ENCODE measurements at places on chromosomes 2 and 18. TPM values are rescaled to one million over a fixed set of nuclear protein-coding genes. Genes with fewer than 3 reads are reported as not detected.

GRCh38 chr2:109636317-109636716 lies 22.2 kb downstream of the SOWAHC start:
- no peak overlapping the region for H3K27ac ChIP-seq
- H3K27me3 ChIP-seq: no peaks in the 10 kb centered on the region
- DNase-seq: no peak

The CCDC102B gene
- total RNA-seq: 39.7 TPM

- no peaks in the 10 kb centered on the region for H3K36me3 ChIP-seq
- H3K27ac ChIP-seq: no peak overlapping the region
- H3K4me1 ChIP-seq: peaks cover 4% of the 10 kb centered on the region
- no peak for DNase-seq
- H3K4me3 ChIP-seq: no peak overlapping the region
Observed at GRCh38 chr18:28178720-28179119, 1.8 kb upstream of the CDH2 start.

The FAM237A gene
- total RNA-seq: not detected

The CWC22 gene
- total RNA-seq: 7.7 TPM

- no peaks in the 10 kb centered on the region for H3K27me3 ChIP-seq
- no peak overlapping the region for H3K27ac ChIP-seq
- no peaks in the 10 kb centered on the region for H3K36me3 ChIP-seq
Observed at GRCh38 chr2:30764021-30764800, 43.0 kb downstream of the CAPN13 start.

DNA sequence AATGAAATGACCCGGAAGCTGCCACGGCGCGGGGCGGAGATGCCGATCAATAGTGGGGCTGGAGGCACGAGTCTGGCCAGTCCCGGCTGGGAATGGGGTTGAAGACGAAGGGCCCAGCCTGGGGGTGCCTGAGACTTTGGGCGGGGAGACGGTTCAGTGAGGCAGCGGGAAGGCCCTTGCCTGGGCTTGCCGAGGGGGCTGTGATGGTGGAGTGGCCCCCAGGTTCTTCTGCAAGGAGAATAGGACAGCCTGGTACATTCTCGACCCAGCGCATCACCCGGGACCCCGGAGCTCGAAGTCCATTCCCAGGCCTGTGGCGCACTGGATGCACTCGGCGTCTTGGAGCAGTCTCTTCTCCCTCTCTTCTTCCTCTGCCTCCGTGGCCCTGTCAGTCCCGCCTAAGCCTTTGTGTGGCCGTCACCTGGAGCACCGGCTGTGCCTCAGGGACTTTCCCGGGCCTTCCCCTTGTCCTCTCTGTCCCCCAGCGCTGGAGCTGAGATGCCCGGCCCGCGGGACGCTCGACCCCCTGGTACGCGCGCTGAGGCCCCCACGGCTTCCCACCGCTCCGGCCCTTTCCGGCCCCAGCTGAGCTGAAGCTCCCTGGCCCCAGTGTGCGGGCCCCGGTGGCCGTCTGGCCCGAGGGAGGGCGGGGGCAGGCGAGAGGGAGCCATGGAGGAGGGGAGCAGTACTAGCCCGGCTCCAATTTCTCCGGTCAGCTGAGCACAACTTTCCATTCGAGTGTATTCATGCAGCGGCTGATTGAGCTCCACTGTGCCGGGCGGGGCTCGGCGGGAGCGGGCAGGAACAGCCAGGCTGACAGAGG lies 8.0 kb downstream of the SIX3 start:
- H3K27ac ChIP-seq: no peak overlapping the region
- H3K4me3 ChIP-seq: no peak overlapping the region
- no peak for DNase-seq
- no peaks in the 10 kb centered on the region for H3K36me3 ChIP-seq
- H3K27me3 ChIP-seq: peaks cover 34% of the 10 kb centered on the region

The RAX gene
- total RNA-seq: not detected

The RESP18 gene
- total RNA-seq: not detected

GRCh38 chr18:66826211-66826610 lies 222.3 kb upstream of the CDH19 start:
- H3K4me1 ChIP-seq: no peaks in the 10 kb centered on the region
- H3K27ac ChIP-seq: no peak overlapping the region
- no peak for DNase-seq
- no peak overlapping the region for H3K4me3 ChIP-seq

DNA sequence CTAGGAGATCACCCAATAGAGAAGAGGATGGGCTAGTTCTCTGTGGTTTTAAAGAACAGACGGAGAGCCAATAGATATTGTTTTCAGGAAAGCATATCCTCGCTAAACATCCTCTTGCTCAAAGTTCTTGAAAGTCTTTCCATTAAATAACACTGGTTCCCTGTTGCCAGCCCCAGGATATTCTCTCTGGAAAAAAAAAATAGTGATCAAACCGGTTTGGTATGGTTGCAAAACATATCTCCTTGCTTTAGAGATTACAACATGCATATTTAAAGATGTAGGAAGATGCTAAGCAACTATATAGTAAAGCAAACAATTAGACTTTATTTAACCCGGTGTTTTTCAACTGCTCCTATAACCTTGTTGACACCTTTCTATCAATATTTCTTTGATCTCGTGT lies 211.4 kb downstream of the CMPK2 start:
- H3K4me1 ChIP-seq: no peaks in the 10 kb centered on the region
- no peak for DNase-seq
- no peak overlapping the region for H3K27ac ChIP-seq
- H3K4me3 ChIP-seq: no peak overlapping the region

GRCh38 chr18:25306671-25307070 lies 45.3 kb downstream of the ZNF521 start:
- no peaks in the 10 kb centered on the region for H3K36me3 ChIP-seq
- H3K27ac ChIP-seq: no peak overlapping the region
- no peaks in the 10 kb centered on the region for H3K27me3 ChIP-seq
- H3K4me1 ChIP-seq: no peaks in the 10 kb centered on the region

DNA sequence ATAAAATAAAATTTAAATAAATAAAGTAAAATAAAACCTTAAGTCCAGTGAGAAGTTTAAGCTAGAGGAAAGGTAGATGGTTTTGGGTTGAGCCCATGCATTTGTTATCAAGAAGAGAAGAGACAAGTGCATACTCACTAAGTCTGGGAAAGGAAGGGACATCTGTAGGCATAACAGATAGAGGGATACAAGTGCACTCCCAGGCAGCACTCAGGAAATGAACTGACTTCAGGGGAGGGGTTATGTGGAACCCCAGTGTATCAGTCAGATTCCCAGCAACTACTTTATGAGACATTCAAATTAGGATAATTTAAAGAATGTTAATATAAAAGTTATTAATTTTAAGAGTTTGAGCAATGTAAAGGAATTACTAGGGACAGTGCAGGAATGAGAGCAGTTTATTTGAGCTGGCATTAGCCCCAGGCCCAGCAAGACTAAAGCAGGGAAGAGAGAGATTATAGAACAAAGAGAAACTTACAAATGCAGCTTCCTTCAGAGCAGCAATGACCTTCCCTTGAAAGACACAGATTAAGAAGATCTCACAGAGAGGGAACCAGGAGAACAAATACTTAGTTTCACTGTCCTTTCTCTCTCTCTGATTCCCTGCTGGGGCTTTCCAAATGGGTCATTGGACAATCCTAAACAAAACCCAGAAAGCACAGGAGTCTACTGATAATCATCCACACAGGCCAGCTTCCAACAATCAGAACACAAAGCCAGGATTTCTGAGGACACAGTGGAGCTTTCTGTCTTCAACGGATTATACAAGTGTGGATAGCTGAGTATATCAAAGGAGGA lies 109.7 kb downstream of the ERBB4 start:
- DNase-seq: no peak
- no peaks in the 10 kb centered on the region for H3K27me3 ChIP-seq
- no peak overlapping the region for H3K27ac ChIP-seq

DNA sequence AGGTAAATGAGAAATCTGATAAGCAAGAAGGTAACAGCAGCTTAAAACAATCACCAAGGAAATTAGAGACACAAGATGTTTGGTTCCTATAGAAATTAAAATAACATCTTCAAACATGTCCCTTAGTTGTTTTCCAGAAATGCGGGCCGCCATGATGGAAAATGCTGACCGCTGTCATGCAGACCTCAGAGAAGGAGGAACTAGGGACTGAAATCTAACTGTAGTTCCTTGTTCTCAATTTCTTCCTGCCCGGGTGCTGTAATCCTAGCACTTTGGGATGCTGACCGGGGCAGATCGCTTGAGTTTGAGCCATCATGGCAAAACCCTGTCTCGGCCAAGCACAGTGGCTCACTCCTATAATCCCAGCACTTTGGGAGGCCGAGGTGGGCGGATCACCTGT lies 51.1 kb downstream of the TEX51 start:
- H3K4me3 ChIP-seq: no peak overlapping the region
- H3K4me1 ChIP-seq: no peaks in the 10 kb centered on the region
- H3K27me3 ChIP-seq: no peaks in the 10 kb centered on the region
- DNase-seq: no peak
- H3K27ac ChIP-seq: no peak overlapping the region

GRCh38 chr18:79604205-79604912 lies 75.2 kb upstream of the CTDP1 start:
- no peaks in the 10 kb centered on the region for H3K27me3 ChIP-seq
- H3K36me3 ChIP-seq: no peaks in the 10 kb centered on the region
- H3K27ac ChIP-seq: no peak overlapping the region
- H3K4me1 ChIP-seq: no peaks in the 10 kb centered on the region
- H3K4me3 ChIP-seq: no peak overlapping the region
- DNase-seq: no peak

DNA sequence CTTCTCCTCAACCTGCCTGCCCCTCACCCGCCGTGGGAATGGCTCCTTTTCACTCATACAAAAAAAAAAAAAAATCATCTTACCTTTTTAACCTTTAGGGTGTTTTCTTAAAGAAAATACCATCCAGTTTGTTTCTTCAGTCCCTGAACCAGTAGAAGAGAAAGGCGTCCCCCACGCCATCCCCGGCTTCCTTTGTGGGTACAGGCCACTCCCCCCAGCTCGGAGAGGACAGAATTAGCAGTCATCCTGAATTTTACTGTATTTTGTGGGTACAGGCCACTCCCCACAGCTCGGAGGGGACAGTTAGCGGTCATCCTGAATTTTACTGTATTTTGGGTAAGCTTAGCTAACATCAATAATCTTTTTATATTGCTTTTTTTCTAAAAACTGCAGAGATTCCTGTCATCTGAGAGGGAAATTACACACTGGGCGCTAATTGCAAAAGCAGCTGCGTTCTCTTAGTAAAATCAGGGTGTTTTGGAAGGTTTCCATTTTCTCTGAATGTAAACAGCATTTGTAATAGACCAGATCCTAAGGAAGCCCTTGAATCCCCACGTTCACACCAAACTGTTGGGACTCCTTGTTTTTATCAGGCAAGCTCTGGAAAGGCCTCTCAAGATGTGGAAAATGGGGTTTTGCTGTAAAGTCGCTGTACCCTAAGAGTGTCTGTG lies 72.5 kb downstream of the NFATC1 start:
- DNase-seq: no peak
- no peak overlapping the region for H3K4me3 ChIP-seq
- no peaks in the 10 kb centered on the region for H3K27me3 ChIP-seq
- H3K36me3 ChIP-seq: no peaks in the 10 kb centered on the region

The HMSD gene
- not detected for total RNA-seq

DNA sequence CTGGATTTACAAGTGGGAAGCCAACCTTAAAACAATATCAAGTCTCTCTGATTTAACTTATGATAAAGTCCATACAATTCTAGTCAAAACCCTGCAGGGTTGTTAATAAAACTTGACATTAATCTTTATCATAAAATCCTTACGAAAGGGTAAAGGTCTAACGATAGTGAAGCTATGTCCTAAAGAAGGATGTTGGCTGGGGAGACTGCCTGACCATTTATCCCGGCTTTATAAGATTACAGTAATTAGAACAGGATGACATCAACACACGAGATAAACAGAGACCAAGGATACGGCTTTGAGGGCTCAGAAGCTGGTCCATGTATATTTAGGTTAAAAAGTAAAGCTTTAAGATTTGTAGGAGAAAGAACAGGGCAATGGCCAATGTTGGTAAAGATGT lies 189.0 kb upstream of the COPS8 start:
- no peaks in the 10 kb centered on the region for H3K4me1 ChIP-seq
- H3K27ac ChIP-seq: no peak overlapping the region
- no peak for DNase-seq
- no peaks in the 10 kb centered on the region for H3K27me3 ChIP-seq
- H3K36me3 ChIP-seq: no peaks in the 10 kb centered on the region

DNA sequence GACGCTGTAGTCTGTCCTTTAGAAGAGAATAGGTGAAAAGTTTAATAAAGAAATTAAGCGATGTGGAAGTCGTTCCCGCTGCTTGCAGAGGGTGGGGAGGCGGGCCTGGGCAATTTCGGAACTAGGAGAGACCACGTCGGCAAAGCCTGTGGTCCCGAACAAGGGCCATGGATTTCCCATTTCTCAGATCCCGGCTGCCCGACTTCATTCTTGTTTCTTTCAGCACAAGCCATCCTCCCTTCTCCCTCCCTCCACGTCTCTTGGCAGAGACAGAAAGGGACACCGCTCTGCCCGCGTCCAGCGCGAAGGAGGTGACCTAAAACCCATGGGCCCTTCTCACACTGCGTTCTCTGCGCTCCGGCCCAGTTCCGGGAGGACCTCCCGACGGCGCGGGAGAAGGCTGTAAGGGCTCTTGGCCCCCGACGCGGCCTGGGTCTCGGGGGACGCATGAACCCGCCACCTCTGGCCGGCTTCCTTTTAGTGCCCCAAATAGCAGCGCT lies 2.2 kb upstream of the BCL2L11 start:
- peak overlapping the region; percentile 13 for H3K27ac ChIP-seq
- DNase-seq: no peak
- H3K27me3 ChIP-seq: no peaks in the 10 kb centered on the region
- no peaks in the 10 kb centered on the region for H3K4me1 ChIP-seq

The ATG16L1 gene
- total RNA-seq: 30.0 TPM

The CIB4 gene
- total RNA-seq: 0.61 TPM

- no peaks in the 10 kb centered on the region for H3K4me1 ChIP-seq
- DNase-seq: no peak
- H3K4me3 ChIP-seq: no peak overlapping the region
Observed at GRCh38 chr18:4293337-4293736, 161.8 kb downstream of the DLGAP1 start.

- no peaks in the 10 kb centered on the region for H3K4me1 ChIP-seq
- H3K27me3 ChIP-seq: no peaks in the 10 kb centered on the region
- DNase-seq: no peak
- H3K36me3 ChIP-seq: no peaks in the 10 kb centered on the region
- no peak overlapping the region for H3K4me3 ChIP-seq
Observed at GRCh38 chr2:27885661-27886060, 4.5 kb downstream of the RBKS start.

The NOSTRIN gene
- total RNA-seq: 181 TPM

Measured in uterus (tissue), 4 donors.